ENCODE measurements at places on chromosomes 6 and 20.

DNA sequence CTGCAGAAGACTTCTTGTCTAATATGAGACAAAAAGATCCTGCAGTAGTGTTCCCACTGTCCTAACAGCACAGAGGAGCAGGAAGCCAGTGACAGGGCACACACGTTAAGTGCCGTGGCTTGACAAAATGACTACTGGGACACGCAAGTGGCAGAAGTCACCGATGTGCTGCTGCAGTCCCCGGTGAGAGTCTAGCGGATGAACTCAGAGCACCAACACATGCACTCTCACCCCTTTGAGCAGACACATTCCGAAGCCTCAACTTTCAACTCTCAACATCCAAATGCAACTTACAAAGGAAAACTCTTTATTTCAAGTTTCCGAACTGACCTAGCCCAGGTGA, 898 bp downstream of the LAMA4 start:
- no peak for DNase-seq

- no peak for DNase-seq
Observed at GRCh38 chr6:141164042-141164743, 968.5 kb upstream of the GJE1 start.

DNA sequence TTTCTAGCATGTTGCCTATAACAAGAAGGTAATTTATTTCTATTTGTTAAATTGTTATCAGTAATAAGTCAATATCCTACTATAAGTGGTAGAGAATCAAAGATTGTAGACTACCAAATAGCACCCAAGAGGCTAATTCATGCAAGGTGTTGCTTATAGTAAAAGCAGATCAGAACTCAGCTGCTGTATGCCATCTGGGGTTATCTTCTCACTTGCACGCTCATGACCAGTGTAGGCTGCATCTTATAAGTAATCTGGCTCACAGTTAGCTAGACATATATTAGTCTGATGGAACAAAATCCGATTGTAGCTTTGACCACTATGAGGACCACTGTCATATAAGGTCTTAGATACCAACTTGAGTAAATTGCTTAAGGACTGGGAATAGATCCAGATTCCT, 17.0 kb downstream of the TOP1 start:
- DNase-seq, result no peak

DNA sequence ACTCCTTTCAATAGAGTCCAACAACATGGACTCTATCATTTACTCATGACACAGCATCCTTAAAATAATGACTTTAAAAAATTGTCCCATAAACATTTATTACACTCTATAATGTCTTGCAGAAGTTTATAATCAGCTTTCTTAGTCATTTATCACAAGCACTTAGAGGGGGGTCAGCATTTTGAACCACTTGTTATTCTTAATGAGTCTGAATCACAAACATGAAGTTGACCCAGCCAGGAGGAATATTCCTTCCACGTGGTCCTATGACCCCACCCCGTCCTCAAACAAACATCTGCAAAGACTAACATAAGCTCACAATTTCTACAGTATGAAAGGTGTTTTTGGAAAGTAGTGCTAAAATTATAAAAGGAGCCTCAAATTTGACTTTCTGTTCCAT, 91.1 kb downstream of the MTFR2 start:
- DNase-seq, result no peak

GRCh38 chr20:48380661-48381060, 447.1 kb downstream of the PREX1 start:
- no peak for DNase-seq

GRCh38 chr20:24537210-24537609, 67.8 kb downstream of the SYNDIG1 start:
- DNase-seq, result no peak

GRCh38 chr6:31871046-31871659, 7.6 kb downstream of the SLC44A4 start:
- DNase-seq, result no peak

DNA sequence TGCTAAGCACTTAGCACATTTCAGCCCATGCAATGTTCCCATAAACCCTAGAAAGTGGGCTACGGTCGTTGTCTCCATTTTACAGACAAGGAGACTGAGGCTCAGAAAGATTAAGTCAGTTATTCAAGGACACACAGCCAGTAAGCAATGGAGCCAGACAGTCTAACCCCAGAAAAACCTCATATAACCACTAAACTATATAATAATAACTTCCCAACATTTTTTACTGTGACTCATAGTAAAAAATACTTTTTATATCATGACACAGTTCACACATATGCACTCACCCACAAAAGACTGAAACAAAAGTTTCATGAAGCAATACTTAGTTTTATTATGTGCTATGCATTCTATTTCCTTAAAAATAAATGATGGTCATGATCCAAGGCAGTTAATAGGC, 66.2 kb upstream of the EYA2 start:
- no peak for DNase-seq

DNA sequence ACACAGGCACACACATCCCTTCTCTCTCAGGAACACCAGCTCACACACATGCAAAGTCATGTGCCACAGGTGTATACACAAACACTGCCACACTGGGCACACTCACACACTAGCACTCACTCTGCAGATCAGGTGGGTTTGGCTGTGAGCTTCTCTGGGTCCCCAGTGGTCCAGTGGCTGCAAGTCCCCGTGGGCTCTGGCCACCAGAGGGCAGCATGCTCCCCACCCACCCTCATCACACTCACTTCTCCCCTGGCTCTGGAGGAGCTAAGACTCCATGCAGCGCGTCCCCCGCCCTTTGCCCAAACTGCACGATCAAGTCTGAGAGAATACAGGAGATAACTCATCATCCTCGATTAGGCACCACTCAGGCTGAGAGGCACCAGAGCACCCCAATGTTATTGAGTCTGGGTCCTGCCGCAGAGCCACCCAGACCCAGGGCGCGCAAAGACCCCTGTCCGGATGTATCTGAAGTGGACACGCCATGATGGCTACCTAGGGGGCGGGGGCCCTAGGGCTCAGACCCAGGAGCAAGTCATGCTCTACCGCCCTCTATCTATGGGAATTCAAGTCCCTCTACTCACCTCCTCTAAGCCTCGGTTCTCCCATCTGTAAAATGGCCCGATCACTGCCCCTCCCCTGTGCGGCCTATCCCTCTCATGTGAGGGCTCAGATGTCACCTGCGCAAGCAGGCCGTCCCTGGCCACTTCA, 90.5 kb downstream of the GRM4 start:
- peak; percentile 17 for DNase-seq
